ENCODE measurements at places on chromosomes 12 and 14. TPM values are rescaled to one million over a fixed set of nuclear protein-coding genes. Genes with fewer than 3 reads are reported as not detected.

LRP6 gene
- total RNA-seq, result 11.6 TPM

FOXG1 gene
- total RNA-seq, result not detected

RNU4-1 gene
- total RNA-seq, result under 0.01 TPM

FOXN3 gene
- 49.9 TPM for total RNA-seq

C12orf42 gene
- not detected for total RNA-seq

FCF1 gene
- 26.4 TPM for total RNA-seq

SLC15A5 gene
- not detected for total RNA-seq

RASSF8 gene
- 24.6 TPM for total RNA-seq

PRR4 gene
- total RNA-seq, result 1.3 TPM

NANOG gene
- total RNA-seq, result not detected

ZNF891 gene
- 0.39 TPM for total RNA-seq

ASIC1 gene
- 14.3 TPM for total RNA-seq

FZD10 gene
- 1.1 TPM for total RNA-seq

SLCO1A2 gene
- not detected for total RNA-seq

ENDOU gene
- total RNA-seq, result not detected

GDF3 gene
- total RNA-seq, result not detected

TMEM30B gene
- total RNA-seq, result 0.16 TPM

PIANP gene
- total RNA-seq, result 0.52 TPM

SPIC gene
- not detected for total RNA-seq

DIO3 gene
- 7.2 TPM for total RNA-seq

EPYC gene
- not detected for total RNA-seq

PDE6H gene
- total RNA-seq, result not detected

OASL gene
- 0.08 TPM for total RNA-seq

UNC119B gene
- total RNA-seq, result 20.8 TPM

RDH16 gene
- 0.56 TPM for total RNA-seq

GAS2L3 gene
- total RNA-seq, result 13.6 TPM

GLIPR1L2 gene
- total RNA-seq, result 0.13 TPM

FOS gene
- 99.3 TPM for total RNA-seq

DDX54 gene
- 42.3 TPM for total RNA-seq

TAS2R13 gene
- total RNA-seq, result 2.8 TPM

ACSS3 gene
- total RNA-seq, result 10.1 TPM

PTPN6 gene
- total RNA-seq, result 1.0 TPM

TMEM132D gene
- under 0.01 TPM for total RNA-seq

A2ML1 gene
- not detected for total RNA-seq

NRL gene
- 1.0 TPM for total RNA-seq

SLC2A13 gene
- total RNA-seq, result 27.4 TPM

GLT1D1 gene
- not detected for total RNA-seq

GZMH gene
- total RNA-seq, result not detected

TAS2R46 gene
- not detected for total RNA-seq

FGF6 gene
- total RNA-seq, result not detected

ASPG gene
- total RNA-seq, result not detected
